RKO (cell line): ENCODE measurements at places on chromosomes 3 and 15.

- no peak for DNase-seq
These were observed 17.3 kb upstream of the BMF start for GRCh38 chr15:40125950-40126349.

DNA sequence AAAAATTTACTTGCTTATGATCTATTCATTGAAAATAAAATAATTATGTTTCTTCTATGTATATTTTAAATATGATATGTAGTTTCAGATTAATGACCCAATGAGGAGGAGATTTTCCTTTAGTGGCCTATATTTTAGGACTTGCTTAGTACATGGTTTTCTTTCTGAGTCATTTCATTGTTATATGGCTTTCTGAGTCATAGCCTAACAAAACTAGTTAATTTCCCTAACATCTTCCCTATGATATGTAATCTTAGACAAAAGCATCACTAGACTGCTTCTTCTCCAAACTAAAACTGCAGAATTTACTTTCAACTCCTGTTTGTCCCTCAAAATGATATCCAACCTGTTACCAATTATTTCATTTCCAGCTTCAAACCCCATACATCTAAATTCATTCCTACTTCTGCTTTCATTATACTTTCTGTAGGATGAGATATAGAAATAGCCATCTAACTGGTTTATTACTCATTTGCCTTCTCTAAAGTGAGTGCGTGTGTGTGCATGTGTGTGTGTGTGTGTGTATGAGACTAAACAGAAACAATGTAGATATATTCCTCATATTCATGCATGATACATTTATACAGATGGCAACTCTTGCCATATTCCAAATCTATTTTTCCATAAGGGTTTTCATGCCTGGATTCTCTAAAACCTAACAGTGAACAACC is 915.0 kb upstream of the GBE1 start:
- DNase-seq, result peak; percentile 35

DNA sequence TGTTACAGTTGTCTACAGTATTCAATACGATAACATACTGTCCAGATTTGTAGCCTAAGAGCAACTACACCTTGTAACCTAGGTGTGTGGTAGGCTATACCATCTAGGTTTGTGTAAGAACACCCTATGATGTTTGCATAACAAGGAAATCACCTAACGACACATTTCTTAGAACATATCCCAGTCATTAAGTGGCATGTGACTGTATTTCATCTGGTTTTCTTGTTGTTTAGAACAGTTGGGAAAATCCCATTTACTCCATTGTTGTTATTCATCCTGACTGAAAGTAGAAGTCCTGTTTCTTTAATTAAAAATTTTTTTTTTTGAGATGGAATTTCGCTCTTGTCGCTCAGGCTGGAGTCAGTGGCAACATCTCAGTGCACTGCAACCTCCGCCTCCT is 31.3 kb downstream of the LRRC28 start:
- DNase-seq, result no peak

- no peak for DNase-seq
These were observed 16.0 kb downstream of the CAPN3 start for GRCh38 chr15:42375252-42375651.

- DNase-seq, result no peak
These were observed 1014.1 kb downstream of the TBL1XR1 start for GRCh38 chr3:176183181-176183580.

- DNase-seq, result no peak
These were observed 59.9 kb upstream of the RASGRP1 start for GRCh38 chr15:38624244-38625205.

DNA sequence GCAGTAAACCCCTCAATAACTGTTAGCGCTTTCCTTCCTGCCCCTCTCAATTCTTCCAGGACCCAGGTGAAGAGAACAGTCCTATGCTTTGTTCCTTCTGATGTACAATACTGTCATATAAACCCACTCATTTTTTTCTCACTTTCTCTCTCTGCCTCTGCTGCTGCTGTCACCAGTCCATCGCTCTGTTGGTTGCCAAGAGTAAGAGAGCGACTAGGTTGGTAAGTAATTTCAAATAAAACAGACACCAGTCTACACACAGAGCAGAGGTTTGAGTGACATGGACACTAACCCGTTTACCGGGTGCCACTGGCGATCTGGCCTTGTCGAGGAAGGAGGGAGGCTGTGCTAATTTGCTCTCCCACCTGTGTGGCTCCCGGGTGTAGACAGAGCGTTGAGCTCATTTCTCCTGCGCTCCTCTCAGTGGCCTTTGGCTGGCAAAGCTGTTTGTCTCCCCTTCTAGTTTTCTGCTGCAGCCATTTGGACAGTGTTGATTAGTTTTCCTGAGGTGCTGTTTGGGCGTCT is 215.4 kb downstream of the THSD4 start:
- no peak for DNase-seq

DNA sequence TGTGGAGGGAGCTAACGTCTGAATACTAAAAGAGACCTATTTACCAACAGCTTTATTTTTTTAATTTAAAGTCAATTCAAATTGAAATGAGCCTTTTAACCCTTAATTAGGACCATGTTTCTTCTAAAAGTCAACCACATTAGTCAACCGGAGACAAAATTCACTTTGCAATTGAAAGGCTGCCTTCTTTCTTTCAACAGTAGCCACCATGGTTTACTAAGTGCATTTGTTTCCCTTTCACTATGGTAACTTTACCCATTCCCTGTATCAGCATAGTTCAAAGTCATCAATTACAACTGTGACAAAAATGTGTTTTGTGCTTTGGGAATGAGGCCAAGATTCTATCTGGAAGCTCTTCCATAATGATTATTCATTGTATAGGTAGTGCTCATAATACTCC is 225.4 kb downstream of the EPHA3 start:
- no peak for DNase-seq

GRCh38 chr3:31356941-31357340 is 175.8 kb upstream of the STT3B start:
- no peak for DNase-seq

DNA sequence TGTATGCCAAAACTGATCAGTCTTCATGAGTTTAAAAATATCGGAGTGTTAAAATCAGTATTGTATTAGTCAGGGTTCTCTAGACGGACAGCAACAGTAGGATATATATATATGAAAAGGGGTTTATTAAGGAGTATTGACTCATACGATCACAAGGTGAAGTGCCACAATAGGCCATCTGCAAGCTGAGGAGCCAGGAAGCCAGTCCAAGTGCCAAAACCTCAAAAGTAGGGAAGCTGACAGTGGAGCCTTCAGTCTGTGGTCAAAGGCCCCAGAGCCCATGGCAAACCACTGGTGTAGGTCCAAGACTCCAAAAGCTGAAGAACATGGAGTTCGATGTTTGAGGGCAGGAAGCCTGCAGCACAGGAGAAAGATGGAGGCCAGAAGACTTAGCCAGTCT is 391.0 kb upstream of the CADM2 start:
- DNase-seq, result no peak

DNA sequence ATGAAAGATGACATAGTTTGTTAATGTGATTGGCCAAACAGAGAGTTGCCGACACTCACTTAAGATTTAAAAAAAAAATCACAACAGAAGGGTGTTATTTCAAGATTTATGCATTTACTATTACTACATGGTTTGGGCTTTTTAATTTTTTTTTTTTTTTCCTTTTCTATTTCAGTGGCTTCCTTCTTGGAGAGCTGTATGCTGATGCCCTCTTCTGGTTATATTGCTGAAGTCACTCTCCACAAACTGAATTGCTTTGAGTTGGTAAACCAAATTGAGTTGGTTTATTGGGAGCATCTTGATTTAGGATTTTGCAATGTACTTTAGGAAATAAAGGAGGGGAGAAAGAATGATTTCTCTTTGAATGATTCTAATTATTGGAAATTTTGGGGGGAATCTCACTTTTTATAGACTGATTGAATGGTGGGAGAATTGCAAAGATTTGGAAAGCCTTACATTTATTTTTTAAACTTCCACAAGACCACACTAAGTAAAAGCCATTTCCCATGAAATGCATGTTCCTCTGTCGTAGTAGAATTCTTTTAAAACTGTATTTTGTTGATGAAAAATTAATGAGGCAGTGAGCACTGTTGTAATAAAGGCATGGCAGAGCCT is 186.6 kb upstream of the FEZF2 start:
- peak; percentile 57 for DNase-seq

DNA sequence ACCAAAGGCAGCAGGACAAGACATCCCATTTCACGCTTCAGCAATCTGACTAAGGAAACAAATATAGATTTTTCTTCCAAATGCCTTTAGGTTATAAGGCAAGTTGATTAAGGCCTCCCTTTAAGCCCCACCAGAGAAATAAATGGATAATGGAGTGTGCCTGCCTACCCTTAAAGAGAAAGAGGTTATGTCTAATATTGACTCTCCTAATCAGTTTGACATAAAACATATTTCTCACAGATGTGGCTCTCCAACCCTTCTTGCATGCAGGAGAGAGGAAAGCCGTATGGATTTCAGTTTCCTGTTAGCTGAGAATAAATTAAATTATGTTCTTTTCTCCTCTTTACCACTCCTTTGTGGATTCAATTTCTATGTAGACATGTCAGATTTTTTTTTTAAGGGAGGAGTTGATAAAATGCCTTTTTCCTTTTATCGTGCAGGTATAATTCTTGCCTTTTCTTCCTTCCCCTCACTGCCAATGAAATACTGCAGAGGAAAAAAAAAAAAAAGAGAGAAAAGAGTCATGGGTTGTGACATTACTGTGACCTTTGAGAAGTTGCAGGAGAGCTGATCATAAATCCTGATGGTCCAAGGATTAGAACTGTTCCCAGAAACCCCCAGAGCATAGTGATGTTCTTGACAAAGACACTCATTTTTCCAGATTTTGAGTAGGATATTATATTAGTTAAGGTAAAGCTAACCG is 355.3 kb upstream of the SLCO3A1 start:
- no peak for DNase-seq

- DNase-seq, result no peak
These were observed 12.7 kb downstream of the PLXND1 start for GRCh38 chr3:129593595-129594339.

GRCh38 chr3:172367205-172368105 is 80.8 kb downstream of the GHSR start:
- no peak for DNase-seq

- no peak for DNase-seq
These were observed 1.1 kb downstream of the TM6SF1 start for GRCh38 chr15:83108266-83109219.

- DNase-seq, result no peak
These were observed 15.0 kb upstream of the IL20RB start for GRCh38 chr3:136942803-136943202.

- DNase-seq, result no peak
These were observed 7.0 kb downstream of the OR5K4 start for GRCh38 chr3:98360681-98361080.

GRCh38 chr3:149908424-149908957 is 62.2 kb downstream of the PFN2 start:
- no peak for DNase-seq

GRCh38 chr3:188446766-188447165 is 292.8 kb downstream of the LPP start:
- DNase-seq, result no peak

- peak; percentile 63 for DNase-seq
These were observed 376 bp downstream of the KPNA4 start for GRCh38 chr3:160564949-160565441.

GRCh38 chr3:178440043-178440442 is 96.2 kb upstream of the KCNMB2 start:
- DNase-seq, result no peak

- DNase-seq, result no peak
These were observed 31.8 kb downstream of the GPR171 start for GRCh38 chr3:151171145-151171757.

DNA sequence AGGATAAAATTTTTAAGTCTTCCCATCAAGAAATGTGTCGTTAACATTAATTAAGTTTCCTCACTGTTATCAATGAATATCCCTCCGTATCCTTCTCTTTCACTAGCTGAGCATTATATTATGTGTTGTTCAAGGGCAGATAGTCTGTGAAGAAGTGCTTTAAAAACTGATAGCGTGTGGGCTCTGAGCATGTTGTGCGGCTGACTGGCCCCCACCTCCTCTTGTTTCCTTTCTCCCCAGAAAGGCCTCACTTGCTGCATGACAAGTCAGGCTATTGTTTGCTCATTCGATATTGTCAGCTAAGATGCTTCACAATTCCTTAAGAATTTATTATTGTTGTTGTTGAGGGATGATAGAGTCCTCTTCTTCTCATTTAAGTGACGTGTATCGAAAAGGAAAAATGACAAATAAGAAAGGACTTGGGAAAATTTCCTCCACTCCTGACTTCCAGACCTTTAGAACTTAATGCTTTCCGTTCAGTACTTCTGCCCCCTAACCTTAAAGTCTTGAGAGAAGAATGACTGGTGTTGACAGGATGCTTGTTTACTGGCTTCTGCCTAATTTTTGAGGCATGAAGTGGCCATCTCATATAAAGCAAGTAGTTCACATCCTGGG is 298.3 kb downstream of the LPP start:
- DNase-seq, result no peak

DNA sequence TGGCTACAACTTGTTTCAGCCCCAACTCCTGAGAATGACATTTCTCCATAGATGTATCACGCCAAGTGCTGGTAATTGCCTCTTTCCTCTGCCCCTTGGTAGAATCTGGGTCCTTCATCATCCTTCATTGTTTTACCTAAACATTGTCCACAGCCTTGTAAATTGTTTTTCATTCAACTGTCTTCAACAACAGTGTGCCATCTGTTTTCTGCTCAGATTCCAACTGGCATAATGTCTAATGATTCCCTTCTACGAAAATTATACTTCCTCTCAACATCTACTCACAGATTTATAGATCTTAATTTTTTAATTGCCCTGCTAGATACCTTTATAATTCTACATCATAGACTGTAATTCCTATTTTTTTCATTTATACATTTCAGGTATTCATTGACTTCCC is 226.9 kb downstream of the TPRG1 start:
- no peak for DNase-seq

DNA sequence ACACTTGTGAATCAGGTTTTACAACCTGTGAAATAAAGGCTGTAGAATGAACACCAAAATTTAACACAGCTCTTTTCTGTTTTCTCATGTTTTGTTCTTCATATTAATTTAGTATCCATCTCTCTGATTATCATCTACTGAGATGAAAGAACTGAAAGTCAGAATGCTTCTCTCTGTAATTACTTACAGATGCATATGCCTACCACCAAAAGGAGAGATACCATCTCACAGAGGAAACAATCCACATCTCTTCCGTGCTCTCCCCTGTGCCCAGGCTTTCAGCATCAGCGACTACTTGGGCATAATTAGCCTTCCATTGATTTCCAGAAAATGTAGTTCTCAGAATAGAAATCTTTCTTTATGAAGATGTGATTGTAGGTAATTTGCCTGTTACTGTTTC is 741.4 kb downstream of the GRM7 start:
- no peak for DNase-seq

DNA sequence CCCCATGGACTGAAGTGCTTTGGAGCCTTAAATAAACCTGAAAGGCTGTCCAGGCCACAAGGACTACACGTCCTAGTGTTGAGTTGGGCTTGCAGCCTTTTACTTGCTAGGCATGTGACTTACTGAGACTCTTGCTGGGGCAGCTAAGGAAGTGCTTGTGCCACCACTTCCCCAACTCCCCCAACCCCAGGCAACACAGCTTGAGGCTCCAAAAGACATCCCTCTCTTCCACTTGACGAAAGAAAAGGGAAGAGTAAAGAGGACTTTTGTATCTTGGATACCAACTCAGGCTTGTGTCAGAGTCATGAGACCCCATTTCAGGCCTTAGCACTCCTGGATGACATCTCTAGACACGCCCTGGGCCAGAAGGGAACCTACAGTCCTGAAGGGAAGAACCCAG is 109.8 kb downstream of the XRN1 start:
- DNase-seq, result no peak

- peak; percentile 51 for DNase-seq
These were observed 436 bp downstream of the ADPGK start for GRCh38 chr15:72783004-72783639.
